Fibroblast of the conjunctiva (primary cell): ENCODE measurements at places on chromosomes 6 and 20.

DNA sequence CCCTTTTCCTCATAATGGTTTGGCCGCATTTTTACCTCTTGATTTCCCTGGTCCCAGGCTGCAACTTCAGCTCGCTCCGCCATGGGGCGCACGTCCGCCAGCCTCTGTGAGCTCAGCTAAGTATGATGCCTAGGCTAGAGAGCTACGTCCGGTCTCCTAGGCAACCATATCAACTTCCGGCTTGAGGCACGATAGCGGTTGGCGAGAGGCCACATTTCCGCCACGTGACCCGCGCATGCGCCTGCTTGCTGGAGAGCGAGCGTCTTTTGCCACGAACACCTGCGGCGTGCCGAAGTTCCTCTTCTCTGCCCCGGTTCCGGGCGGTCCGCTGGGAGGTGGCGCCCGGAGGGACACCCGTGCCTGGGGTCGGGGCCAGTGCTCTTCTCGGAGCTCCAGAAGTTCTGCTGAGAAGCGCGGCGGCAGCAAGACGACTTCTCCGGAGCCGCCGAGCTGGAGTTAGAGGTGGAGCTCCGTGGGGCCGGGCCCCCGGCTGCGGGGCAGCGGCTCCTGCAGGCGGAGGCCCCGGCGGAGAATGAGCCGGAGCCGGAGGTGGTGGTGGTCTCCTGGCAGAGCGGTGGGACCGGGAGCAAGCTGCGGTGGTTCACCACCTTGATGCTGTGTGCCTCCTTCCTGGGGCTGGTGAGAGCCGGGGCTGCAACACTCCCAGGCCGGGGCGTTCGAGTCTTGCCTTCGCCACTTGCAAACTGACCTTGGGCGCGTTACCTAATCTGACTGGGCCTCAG, 172.0 kb downstream of the SLC16A10 start:
- DNase-seq: peak; percentile 99

DNA sequence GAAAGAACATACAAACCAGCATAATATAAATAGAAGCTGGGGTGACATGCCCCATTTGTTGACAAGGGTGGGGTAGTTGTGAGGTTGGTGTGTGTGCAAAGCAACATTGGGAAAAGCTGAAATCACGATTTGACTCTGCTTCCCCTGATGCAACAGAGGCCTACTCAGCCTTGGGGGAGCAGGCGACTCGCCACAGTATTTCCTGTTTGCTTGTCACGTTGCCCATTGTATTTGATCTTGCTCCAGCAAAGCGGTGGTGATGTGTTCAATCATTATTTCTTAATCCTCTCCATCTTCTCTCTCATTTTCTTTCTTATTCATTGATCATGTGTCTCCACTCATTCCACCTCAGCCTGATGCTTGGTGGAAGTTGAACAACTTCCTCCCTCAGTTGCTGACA, 165.8 kb upstream of the CITED2 start:
- DNase-seq: peak; percentile 38

GRCh38 chr6:167528239-167528638, 203.4 kb downstream of the TTLL2 start:
- no peak for DNase-seq

GRCh38 chr6:155036907-155037306, 41.8 kb downstream of the TIAM2 start:
- no peak for DNase-seq

DNA sequence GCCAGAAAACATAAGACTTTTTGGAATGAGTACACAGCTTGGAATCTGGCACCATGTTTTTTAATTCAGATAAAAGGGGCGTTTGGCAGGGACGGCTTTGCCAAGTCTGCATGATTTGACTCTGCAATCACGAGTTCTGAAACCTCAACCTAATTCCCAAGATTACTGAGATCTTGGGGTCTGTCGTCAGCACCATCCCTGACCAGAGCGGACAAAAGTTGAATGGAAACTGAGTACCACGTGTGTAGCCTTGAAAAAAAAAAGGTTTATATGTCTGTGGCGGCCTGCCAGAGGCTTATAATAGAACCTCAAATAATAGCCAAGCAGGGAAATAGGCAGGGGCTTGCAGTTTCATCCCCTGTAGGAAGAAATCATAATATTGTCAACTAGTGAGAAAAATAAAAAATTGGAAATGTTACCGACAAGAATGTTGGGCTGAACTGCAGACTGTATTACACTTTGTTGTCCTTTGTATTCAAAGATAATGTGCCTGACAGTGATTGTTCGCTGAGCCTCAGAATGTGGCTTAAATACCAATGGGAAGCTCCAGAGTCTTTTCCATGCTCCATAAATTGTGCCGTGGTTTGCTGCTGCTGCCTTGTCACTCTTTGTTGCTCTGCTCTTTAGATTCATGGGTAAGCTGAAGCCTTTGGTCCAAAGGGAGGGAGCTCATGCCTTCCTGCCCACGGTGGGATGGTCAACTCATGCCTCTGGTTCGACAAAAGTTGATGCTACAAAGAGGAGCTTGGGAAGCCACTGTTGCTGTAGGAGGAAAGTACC, 118.8 kb upstream of the ARID1B start:
- DNase-seq: peak; percentile 61

- DNase-seq: no peak
Measured at GRCh38 chr6:33716890-33717632, 5.6 kb upstream of the UQCC2 start.

- DNase-seq: no peak
Measured at GRCh38 chr6:87705070-87705691, 3.1 kb upstream of the AKIRIN2 start.

GRCh38 chr6:131640100-131640499, 3.0 kb downstream of the ENPP3 start:
- DNase-seq: no peak

GRCh38 chr6:74598462-74599393, 607.1 kb downstream of the COL12A1 start:
- DNase-seq: no peak

DNA sequence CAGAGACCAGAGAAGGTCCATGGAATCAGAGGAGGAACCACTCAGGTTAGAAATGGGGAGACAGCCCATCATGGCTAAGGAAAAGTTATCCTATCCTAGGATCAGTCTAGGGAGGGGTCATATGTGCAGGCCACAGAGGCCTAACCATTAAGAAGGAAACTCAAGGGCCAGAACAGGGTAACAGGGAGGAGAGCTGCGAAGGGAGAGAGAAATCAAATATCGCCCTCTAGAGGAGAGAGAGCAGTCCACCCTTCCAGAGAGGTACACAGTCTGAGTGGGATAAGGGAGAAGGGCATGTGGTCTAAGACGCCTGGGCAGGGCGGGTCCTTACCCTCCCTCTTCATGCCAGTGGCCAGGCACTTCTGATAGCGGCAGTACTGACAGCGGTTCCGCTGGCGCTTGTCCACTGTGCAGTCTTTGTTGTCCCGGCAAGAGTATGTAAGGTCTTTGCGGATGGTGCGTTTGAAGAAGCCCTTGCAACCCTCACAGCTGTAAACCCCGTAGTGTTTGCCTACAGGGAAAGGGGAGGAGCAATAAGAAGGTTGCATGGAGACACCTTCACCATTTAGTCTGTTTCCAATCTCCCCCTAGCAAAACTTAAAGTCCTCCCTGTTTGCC, 2.9 kb downstream of the RXRB start:
- peak; percentile 54 for DNase-seq

DNA sequence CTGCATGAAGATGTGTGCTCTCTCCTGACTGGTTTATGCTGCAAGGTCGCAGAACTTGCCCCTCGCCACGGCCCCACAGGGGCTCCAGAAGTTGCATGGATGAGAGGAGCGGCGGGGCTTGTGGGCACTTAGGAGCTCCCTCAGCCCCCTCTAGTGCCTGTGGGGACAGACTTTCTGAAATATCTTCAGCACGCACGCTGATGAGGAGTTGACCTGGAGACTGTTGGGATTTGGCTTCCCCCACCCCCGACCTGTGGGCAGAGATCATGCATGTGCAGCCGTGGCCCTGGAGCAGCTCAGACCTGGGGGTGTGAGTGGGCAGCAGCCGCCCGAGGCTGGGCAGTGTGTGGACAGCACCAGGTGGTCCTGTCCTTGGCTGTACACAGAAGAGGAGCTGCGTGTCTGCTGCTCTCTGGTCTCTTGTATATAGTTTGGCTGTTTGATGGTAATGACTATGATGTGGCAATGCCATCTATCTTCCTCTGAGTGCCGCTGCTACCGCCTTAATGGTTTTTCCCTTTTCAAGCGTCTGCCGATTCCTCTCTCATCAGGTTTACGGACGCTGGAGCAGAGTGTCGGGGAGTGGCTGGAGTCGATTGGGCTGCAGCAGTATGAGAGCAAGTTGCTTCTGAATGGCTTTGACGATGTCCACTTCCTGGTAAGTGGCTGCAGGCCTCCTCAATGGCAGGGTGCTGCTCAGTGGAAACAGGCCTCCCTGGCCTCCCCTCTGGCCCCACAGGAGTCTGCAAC, 81.4 kb downstream of the TCP11 start:
- no peak for DNase-seq

- no peak for DNase-seq
Measured at GRCh38 chr20:56249956-56250355, 1.4 kb downstream of the MC3R start.

GRCh38 chr6:20722455-20722854, 188.2 kb downstream of the CDKAL1 start:
- no peak for DNase-seq

- DNase-seq: no peak
Measured at GRCh38 chr6:35080016-35080680, 61.0 kb downstream of the TCP11 start.

DNA sequence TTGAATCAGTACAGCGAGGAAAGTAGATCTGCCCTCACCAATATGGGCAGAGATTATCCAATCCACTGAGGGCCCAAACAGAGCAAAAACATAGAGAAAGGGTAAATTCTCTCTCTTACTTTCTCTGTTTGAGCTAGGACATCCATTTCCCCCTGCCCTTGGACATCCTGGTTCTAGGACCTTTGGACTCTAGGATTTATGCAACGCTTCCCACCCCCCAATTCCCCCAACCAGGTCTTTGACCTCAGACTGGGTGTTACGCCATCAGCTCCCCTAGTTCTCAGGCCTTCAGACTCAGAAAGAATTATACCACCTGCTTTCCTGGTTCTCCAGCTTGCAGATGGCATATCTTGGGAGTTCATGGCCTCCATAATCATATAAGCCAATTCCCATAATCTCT, 10.2 kb upstream of the B3GAT2 start:
- no peak for DNase-seq

- DNase-seq: no peak
Measured at GRCh38 chr6:93927731-93928130, 508.4 kb upstream of the EPHA7 start.

- no peak for DNase-seq
Measured at GRCh38 chr20:4266183-4266582, 250.8 kb upstream of the RNF24 start.

GRCh38 chr20:30288346-30288745, 969.1 kb upstream of the DEFB115 start:
- no peak for DNase-seq

DNA sequence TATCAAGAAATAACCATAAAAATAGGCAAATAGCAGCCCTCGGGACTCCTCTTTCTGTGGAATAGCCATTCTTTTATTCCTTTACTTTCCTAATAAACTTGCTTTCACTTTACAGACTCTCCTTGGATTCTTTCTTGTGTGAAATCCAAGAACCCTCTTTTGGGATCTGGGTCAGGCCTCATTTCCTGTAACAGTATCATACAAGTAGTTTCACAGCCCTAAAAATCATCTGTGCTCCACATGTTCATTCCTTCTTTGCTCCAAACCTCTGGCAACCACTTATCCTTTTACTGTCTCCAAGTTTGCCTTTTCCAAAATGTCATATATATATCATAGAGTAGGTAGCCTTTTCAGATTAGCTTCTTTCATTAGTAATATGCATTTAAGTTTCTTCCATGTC, 13.5 kb upstream of the NT5E start:
- DNase-seq: peak; percentile 63

DNA sequence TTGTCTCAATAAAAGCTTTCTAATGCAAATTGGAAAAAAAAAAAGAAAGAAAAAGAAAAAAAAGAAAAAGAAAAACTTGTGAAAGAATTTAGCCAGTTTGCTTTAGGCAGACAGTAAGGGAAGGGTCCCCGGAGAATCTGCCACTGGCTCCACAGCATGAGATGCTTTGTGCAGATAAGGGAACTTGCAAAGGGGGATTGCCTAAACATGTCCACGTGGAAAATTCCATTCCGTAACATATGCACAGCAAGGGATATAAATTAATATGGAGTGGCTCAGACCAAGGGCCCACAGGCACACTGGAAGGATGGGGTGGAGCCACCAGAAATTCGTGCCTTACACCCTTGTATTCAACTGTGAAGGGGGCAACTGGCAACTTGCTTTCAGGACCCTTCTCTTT, 45.4 kb downstream of the MKKS start:
- DNase-seq: no peak
